Ammon's horn (tissue), 1 donor: ENCODE measurements at places on chromosomes 5 and 9.
A peak's percentile ranks its signal among the peaks of the same experiment; 100 is the strongest.

DNA sequence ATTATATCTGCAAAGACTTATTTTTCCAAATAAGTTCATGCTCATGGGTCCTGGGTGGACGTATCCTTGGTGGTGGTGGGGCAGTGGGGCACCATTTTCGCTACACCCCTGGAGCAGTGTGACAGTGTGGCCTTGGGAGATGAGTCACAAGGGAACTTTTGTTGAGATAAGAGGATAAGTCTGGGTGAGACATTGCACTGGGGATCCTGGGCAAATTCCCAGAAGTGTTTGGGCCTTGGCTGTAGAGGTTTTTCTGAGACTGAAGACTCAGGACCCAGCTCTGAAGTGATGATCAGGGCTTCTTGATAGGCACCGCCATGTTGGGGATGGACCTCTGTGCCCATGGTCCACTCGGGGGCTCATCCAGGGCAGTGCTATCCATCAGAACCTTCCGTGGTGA, 149.4 kb downstream of the MACROH2A1 start:
- DNase-seq: no peak

GRCh38 chr5:125467222-125467621, 720.8 kb upstream of the ZNF608 start:
- no peak for DNase-seq

- DNase-seq: no peak
Measured at GRCh38 chr5:96051401-96051830, 89.8 kb upstream of the ELL2 start.

- no peak for DNase-seq
Measured at GRCh38 chr9:133950192-133950591, 41.9 kb downstream of the VAV2 start.

DNA sequence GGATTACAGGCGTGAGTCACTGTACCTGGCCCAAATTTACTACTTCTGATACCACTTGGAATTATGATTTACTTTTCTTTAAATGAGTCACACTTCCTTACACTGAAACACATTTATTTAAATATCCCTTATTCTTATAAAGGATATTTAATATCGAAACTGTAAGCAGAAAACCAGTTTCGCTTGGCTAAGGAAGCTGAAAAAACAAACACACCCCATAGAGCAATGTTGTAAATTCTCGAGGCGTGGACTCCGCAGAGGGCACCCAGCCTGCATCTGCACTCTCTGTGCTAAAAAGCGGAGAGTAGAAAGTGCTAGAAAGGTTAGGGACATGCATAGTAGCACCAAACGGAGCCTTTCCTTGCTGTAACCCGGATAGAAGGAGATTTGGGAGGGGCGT, 86.5 kb downstream of the HMCN2 start:
- DNase-seq: no peak

DNA sequence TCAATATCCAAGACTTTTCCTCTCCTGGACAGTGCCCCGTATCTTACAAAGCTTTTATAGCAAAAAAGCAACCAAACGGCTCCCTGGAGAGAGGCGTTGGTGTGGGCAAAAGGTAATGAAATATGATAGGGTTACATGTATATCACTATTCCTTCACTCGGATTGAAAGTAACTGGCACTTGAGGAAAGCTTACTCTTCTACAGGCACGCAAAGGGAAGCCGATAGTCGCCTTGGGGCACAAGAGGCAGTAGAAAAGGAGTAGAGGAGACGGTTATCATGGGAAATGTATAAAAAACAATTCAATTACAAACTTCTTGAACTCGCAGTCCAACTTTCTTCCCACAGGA, 1.1 kb downstream of the DIAPH1 start:
- no peak for DNase-seq

DNA sequence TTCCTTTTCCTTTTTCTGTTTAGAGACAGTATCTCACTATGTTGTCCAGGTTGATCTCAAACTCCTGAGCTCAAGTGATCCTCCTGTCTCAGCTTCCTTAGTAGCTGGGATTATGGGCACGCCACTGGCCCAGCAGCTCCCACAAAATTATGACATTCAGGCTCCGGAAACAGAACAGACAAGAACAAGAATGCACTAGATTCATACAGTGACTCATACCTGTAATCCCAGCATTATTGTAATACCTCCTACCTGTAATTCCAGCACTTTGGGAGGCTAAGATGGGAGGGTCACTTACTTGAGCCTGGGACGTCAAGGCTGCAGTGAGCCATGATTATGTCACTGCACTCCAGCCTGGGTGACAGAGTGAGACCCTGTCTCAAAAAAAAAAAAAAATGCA, 26.7 kb upstream of the B4GALT1 start:
- no peak for DNase-seq

GRCh38 chr5:67620424-67621397, 424.1 kb upstream of the CD180 start:
- DNase-seq: no peak

- peak; percentile 34 for DNase-seq
Measured at GRCh38 chr9:130956636-130957450, 17.8 kb upstream of the FIBCD1 start.

GRCh38 chr5:149757197-149757947, 27.3 kb downstream of the PPARGC1B start:
- no peak for DNase-seq

GRCh38 chr5:61280205-61280604, 51.9 kb upstream of the ZSWIM6 start:
- no peak for DNase-seq

GRCh38 chr5:91027405-91028139, 355.5 kb downstream of the ARRDC3 start:
- DNase-seq: no peak

- no peak for DNase-seq
Measured at GRCh38 chr5:56525113-56525512, 290.2 kb upstream of the MAP3K1 start.

- no peak for DNase-seq
Measured at GRCh38 chr9:126367616-126368015, 41.0 kb downstream of the MVB12B start.

DNA sequence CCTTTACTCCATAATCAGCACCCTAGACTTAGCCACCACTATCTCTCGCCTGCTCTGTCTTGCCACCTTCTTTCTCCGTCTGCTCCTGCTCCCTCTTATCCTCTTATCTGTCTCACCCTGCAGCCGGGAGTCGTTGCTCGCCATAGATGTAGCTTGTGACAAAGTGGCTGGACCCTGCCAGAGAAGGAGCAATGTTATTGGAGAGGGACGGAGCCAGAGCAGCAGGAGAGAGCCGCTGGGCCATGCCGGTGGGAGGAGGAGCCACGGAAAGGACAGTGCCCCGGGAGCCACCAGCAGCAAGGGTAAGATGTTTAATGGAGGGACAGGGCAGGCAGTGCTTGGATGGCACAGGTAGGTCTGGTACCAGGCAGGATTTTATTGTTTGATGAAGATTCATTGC, 137.3 kb downstream of the SEC61B start:
- no peak for DNase-seq

- DNase-seq: no peak
Measured at GRCh38 chr5:24643156-24643555, 1.6 kb downstream of the CDH10 start.

GRCh38 chr5:137888466-137888862, 793 bp upstream of the PKD2L2 start:
- no peak for DNase-seq

- DNase-seq: no peak
Measured at GRCh38 chr9:114166614-114167572, 11.6 kb downstream of the COL27A1 start.

DNA sequence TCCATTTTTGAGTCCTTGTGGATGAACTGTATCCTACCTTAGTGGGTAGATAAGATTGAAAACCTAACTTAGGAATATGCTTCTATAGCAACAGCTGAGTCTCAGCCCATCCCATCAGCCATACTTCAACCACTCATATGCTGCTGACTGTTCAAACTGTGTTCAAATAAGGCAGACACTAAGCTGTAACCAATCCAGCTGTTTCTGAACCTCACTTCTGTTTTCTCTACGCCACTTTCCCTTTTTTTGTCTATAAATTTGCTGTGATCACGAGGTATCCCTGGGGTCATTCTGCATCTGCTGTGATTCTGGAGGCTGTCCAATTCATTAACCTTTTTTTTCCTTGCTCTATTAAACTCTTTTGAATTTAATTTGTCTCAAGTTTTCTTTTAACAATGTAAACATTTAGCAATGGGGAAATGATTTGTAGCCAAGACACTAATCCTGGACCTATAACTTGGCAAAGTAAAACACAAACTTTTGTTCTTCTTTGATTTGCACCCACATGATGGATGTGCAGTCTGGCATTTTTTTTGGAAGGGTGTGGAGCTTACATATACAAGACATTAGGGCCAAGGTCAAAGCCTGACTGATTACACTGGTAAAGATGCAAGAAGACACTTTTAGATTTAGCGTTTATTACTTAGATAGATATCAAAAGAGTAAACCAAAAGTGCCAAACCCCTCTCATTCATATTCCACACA, 14.9 kb upstream of the SCGB3A2 start:
- DNase-seq: no peak

DNA sequence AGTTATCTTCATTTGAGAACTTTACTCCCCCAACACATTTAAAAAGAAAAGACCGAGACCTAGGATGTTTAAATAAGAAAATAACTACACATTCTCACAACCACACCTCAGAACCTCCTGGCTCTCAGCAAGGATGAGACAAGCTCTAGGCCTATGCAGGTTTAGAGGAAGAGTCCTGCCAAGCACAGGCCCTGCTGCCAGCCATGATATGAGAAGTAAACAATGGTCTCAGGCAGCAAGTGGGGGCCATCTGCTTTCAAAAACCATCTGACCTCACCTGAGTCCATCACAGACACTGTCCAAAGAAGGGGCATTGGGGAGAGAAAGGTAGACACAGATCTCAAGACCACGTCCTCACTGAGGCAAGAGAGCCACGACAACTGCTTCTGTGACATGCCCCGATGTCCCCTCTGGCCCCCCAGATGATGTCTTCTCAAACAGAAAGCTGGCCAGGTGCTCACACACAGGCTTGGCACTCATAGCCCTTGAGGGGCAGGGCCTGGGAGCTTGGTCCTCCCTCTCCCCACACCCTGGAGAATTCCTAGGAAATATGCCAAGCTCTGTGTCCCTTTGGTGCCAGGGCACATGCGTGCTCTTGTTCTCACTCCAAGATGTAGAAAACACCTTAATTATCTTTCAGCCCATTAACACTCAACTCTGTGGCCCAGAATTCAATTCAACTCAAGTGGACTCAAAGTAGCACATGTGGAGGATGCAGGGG, 150.4 kb downstream of the FSTL4 start:
- no peak for DNase-seq

GRCh38 chr9:137968235-137968634, 90.7 kb downstream of the CACNA1B start:
- no peak for DNase-seq

GRCh38 chr9:137311986-137312851, 10.1 kb upstream of the NRARP start:
- DNase-seq: no peak

- DNase-seq: no peak
Measured at GRCh38 chr9:16611001-16611400, 259.5 kb downstream of the BNC2 start.

DNA sequence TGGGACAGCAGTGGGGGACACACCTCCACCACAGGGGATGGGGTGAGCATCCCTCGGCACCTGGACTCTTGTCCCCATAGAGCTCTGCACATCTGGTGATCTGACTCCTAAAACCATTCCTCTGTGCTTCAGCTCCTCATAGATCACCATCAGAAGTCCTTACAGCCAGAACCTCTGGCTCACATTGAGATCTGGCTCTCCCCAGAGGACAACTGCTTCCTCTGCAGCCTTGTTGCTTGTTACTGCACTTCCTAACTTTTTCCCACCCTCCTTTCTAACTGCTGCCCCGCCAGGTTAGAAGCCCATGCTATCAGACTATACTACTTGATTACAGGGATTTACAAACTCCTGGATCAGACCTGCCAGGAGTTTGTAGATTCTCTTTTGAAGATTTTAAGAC, 64.5 kb downstream of the ARSB start:
- peak; percentile 50 for DNase-seq

DNA sequence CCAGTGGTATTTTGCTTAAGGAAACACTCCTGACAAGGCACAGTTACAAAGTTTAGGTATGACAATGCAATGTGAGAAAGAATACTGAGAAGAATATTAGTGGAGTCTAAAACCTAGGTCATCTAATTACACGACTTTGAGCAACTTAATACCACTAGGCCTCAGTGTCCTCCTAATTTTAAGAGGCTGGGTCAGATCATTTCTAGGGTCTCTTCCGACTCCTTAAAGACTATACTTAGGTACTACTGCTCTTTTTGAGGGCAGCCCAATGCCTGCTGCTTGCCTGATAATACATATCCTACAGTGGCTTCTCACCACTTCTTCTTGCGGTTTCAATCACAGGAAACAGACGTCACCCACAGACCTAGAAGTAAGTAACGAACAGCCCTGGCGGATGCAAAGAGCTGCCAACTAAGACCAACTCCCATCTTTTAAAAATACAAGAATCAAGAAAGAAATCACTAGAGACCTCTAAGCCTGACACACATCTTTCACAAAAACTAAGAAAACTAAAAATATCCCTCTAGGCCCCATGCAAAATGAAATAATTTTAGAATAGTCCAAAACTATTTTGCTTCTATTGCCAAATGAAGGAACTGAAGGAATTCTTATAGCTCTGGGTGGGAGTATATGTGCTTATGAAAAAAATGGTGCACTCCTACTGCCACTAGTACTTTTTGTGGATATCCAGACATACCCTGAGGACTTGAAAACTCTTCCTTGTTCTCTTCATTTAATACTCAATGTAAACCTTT, 13.1 kb downstream of the DIAPH1 start:
- DNase-seq: peak; percentile 70

DNA sequence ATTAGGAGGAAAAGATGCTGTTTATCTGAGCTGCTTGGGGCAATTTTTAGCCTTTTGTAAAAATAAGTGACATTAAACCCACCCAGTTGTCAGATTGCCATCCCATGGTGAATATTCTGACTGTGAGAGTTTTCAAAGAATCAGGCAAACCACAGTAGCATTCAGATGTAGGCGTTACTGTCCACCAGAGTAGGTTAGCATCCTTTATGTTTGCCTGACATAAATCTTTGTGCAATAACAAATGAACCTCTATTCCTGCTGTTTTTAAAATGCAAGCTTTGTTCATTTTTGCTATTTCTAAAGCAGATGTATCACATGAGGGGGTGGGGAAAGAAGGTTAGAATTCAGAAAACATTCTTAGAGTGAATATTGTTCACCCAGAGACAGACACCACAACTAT, 427.8 kb downstream of the CDH9 start:
- no peak for DNase-seq

GRCh38 chr9:73183917-73184861, 32.5 kb downstream of the ANXA1 start:
- DNase-seq: peak; percentile 44

DNA sequence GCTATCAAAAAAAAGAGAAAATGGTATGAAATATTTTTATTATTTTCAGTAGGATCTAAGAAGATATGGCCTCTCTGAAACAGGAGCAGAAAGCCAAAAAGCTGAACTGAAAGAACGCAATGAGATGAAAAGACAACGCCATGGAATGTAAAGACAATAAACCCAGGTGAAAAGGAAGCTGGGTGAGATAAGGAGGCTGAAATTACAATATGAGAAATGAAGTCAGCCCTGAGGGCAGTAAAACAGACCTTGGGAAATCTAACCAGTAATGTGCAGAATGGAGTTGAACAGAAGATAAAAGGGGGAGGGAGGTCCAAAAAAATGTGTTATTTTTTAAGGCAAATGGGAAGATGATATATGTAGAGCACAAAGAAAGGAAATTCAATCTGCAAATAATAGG, 265.3 kb downstream of the ENC1 start:
- no peak for DNase-seq
